ENCODE measurements at places on chromosomes 5 and 9. TPM values are rescaled to one million over a fixed set of nuclear protein-coding genes. Genes with fewer than 3 reads are reported as not detected.

The AUH gene
- polyA plus RNA-seq: 43.4 TPM

DNA sequence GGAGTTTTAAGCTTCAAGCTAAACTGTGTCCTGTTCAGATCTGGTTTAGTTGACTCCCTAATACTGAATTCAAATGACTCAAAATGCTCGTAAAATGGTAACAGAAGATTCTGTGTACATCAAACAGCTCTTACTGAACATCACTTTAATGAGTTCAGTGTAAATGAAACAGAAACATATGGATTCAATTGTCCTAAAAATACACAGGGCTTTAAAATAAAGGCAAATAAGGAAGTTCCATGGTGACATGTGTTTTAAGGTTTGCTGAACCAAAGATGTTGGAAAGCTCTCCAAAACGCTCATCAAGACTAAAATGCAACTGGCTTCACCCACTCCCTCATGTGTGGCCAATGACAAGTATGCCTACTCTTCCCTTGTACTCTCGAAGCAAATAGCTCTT lies 340.0 kb upstream of the PIK3R1 start:
- no peak for DNase-seq

DNA sequence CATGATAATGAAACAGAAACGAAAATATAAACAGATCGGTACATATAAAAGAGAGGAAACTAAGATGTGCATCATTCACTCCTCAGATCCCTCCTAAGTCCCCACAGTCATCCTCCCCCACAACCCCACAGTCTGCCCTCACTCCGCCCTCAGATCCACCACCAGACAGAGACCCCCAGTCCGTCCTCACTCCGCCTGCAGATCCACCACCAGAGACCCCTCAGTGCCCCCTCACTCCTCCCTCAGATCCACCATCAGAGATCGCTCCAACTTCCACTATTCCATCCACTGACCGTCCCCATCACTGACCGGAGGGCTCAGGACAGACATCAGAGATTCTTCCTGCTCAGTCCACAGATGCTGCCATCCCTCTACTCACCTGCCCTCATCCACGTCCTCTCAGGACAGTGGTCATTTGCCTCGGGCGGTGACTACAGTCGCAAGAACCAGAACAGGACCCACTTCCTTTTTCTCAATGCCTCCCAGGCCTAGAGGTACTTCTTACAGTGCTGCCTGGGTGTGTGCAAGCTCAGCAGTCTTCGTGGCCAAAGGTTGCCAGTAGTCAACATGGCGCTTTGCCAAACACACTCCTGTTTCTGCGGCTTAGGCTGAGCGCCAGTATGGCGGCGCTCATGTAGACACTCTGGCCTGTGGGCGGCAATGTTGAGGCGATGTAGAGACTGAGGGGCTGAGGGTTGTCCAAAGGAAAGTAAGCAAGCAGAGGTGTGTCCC lies 8.3 kb upstream of the SPATA31C1 start:
- no peak for DNase-seq

GRCh38 chr5:95743232-95743631 lies 12.1 kb downstream of the RHOBTB3 start:
- no peak for DNase-seq

DNA sequence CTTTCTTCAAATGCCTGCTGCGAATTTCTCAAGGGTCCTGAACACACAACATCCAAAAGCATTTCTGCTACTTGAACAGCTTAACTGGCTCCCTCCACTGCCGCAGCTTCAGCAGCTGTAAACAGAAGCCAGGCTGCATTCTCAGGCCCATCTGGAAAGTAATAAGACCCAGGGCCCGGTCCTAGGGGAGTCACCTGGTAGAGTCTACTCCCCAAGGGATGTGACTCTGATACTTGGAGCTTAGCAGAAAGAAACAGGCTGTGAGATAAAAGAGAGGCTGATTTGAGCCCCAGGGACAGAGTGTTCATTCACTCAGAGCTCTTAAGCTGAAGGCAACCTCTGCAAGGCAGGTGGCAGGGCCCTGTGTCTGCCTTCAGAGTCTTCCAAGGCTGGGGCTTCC lies 356.8 kb downstream of the SPOCK1 start:
- no peak for DNase-seq

DNA sequence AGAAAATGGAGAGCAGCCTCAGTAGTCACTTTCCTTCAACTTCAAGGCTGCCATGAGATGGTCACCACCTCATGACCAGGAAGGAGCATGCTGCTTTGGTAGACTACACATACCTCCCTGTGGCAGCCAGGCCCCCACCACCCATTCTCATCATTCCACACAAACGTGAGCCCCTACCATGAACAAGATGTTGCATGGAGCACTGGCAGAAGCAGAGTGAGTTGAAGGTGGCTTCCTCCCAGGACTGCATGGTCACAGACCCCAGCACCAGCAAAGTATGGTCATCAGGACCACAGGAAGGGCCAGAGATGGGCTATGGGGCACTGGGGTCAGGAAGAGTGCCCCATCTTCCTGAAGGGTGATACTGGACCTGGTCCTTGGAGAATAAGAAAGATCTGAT lies 65.5 kb upstream of the FOXE1 start:
- no peak for DNase-seq

DNA sequence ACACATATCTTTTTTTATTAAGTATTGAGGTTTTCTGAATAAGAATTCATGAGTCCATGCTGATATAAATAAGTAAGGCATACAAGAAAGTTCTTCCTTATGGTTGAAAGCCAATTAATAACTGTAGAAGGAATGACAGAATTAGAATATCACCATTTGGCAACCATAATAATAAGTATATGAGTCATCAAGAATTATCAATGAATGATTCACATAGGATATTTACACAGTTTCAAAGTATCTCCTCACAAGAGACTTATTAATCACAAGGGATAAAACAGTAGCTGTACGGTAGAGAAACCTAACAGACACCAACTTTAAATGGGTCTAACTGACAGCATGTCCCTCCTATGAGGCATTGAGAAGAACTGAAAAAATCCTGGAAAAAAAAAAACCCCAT lies 161.6 kb downstream of the NR3C1 start:
- DNase-seq: no peak

All from renal cortex interstitium (tissue), 15 donors.